SK-N-SH (cell line): ENCODE measurements at places on chromosomes 6 and 20.

- H3K4me1 ChIP-seq = 0 out of 2 replicates have a peak, but pooled peaks cover 5% of the 10 kb centered on the region
- H3K27ac ChIP-seq = no peak overlapping the region
- no peaks in the 10 kb centered on the region for H3K27me3 ChIP-seq
- H3K4me3 ChIP-seq = no peak overlapping the region
- DNase-seq = no peak
Observed at GRCh38 chr20:63232235-63233060, 3.3 kb upstream of the BIRC7 start.

DNA sequence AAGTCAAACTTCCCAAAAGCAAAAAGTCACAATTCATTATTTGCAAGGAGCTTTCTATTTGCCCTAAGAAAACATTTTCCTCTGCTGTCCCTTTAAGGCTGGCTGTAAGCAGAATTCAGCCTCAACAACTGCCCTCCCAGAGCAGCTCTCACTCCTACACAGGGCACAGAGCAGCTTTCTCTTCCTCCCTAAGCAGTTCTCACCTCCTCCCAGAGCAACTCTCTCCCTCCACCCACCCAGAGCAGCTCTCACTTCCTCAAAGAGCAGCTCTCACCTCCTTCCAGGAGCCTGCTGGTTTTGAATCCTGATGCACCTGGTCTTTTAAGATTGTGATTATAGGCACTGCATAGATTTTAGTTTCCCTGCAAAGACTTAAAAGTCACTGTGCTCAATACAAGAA is 120.6 kb upstream of the TMEM181 start:
- H3K4me3 ChIP-seq = no peak overlapping the region
- H3K27me3 ChIP-seq = no peaks in the 10 kb centered on the region
- no peak overlapping the region for H3K27ac ChIP-seq
- no peak for DNase-seq
- peaks cover 20% of the 10 kb centered on the region; the same call in 1 of the 2 replicates for H3K4me1 ChIP-seq

- no peaks in the 10 kb centered on the region for H3K36me3 ChIP-seq
- H3K27me3 ChIP-seq = no peaks in the 10 kb centered on the region
- peak; percentile 95 for DNase-seq
- H3K27ac ChIP-seq = peak within 1 kb of the TSS; percentile 58
- peak within 1 kb of the TSS; percentile 93 for H3K4me3 ChIP-seq
Observed at GRCh38 chr20:63626424-63627128, at the start of gene GMEB2. Gene GMEB2 (minus strand): TSS chr20:63627101. CDS start chr20:63619397, 7,704 bp downstream.

GRCh38 chr6:170127151-170127550 is 163.7 kb downstream of the DLL1 start:
- H3K36me3 ChIP-seq = no peaks in the 10 kb centered on the region
- no peaks in the 10 kb centered on the region for H3K4me1 ChIP-seq
- DNase-seq = no peak

DNA sequence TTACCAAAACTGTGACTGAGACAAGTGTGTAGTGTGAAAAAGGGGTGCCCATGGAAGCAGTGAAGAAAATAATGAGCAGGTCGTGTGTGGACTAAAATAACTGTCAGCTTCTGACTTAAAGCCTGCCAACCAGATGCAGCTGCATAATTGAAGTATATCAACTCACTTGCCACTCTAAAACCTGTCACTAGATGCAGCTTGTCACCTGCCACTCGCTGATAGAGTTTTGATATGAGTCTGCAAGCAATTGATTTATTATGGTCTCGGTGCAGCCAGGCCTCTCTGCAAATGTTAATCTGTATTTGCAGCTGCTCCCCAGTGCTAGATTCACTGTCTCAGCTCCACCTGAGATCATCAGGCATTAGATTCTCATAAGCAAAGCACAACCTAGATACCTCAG is 1090.0 kb upstream of the EYS start:
- no peaks in the 10 kb centered on the region for H3K27me3 ChIP-seq
- no peaks in the 10 kb centered on the region for H3K4me1 ChIP-seq
- DNase-seq = no peak
- H3K36me3 ChIP-seq = no peaks in the 10 kb centered on the region

DNA sequence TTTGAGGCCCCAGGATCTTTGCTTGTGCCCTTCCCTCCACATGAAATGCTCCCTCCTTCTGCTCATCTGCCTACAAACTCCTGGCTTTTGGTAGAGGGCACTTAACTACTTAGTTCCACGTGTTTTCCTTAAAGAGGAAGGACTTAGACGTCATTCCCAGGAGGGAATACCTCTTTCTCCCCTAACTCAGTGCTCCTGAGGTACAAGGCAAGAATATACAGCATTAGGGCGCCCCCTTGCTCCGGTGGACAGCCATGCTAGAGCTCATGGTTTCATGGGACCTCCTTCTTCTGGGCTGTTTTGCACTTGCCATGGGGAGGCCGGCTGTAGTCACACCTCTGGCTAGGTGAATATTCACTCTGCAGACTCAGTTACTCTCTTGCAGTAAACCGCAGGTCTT is 93.8 kb upstream of the LY86 start:
- no peaks in the 10 kb centered on the region for H3K36me3 ChIP-seq
- peak; percentile 15 for DNase-seq
- H3K4me1 ChIP-seq = no peaks in the 10 kb centered on the region
- no peaks in the 10 kb centered on the region for H3K27me3 ChIP-seq
- no peak overlapping the region for H3K4me3 ChIP-seq
